ENCODE measurements at places on chromosomes 2 and 18.

DNA sequence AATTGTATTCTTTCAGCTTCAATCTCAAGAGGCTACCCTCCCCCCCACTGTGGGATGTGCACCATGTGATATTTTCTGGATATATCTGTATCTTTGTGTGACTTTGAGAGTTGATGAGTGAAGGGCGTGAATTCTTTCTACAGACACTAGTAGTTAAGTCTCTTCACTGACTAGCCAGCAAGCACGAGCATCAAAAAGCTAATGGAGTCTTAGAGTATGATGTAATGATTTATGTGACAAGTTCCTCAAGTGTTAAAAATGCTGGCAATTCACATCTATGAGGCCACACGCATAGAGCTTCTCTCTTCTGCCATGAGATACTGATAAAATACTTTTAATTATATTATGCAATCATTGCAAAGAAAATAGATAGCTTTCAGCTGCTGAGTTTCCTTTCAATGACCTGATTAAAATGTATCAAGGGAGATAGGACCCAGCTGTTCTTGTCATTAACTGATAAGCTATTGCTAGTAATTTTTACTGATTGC lies 304.8 kb downstream of the TRIB2 start:
- DNase-seq = no peak

- no peak for DNase-seq
These were observed 111.9 kb upstream of the MAPRE2 start for GRCh38 chr18:34929336-34929780.

DNA sequence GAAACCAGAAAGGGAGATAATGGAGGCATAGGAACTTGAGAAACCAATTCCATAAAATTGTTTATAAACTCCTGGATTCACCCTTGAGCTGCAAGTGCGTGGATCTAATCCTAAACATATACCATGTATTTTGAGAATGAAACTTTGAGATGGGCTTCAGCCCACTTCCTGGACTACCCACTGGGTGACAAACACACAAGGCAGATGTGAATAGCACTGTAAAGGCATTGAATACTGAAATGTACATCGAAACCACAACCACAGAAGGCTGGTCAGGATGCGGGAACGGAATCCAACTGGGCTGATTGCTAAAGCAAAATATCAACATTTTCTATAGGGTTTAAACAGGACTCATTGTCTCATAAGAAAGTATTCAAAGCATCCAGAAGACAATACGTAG lies 228.5 kb upstream of the ZEB2 start:
- no peak for DNase-seq

DNA sequence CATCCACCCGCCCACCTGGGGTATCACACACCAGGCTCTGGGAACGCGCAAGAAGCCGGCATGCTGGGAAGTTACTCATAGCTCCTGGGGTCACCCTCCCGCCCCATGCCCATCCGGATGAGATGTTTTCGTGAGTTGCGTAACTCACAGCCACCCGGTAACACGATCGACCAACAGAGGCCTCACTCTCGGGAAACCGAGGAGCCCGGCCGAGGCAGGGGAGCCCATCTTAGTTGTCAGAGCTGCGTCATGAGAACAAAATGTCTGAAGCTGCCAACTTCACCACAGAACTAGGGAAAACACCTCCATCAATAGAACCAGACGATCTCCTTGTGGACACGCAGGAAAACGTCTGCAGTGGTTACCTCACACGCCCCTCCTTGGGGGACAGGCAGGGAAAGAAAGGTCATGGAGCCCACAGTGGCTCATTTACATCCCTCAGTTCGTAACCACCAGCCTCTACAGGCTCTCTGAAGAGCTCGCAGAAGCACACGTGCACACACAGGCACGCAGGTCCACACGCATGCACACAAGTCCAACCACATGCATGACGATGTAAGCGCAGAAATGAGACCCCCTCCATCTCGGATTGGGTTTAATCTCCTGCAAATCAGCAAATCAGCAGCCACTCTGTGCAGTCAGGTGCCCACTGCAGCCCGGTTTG lies 26.2 kb downstream of the ADI1 start:
- DNase-seq = no peak

All from cortex of kidney (tissue), 1 donor.